Activated CD4-positive, alpha-beta T cell treated with anti-CD3 and anti-CD28 coated beads for 1 hour (primary cell): ENCODE measurements at places on chromosomes 2 and 18.

- no peak for DNase-seq
Observed at GRCh38 chr2:175981551-175981950, 20.5 kb downstream of the LNPK start.

DNA sequence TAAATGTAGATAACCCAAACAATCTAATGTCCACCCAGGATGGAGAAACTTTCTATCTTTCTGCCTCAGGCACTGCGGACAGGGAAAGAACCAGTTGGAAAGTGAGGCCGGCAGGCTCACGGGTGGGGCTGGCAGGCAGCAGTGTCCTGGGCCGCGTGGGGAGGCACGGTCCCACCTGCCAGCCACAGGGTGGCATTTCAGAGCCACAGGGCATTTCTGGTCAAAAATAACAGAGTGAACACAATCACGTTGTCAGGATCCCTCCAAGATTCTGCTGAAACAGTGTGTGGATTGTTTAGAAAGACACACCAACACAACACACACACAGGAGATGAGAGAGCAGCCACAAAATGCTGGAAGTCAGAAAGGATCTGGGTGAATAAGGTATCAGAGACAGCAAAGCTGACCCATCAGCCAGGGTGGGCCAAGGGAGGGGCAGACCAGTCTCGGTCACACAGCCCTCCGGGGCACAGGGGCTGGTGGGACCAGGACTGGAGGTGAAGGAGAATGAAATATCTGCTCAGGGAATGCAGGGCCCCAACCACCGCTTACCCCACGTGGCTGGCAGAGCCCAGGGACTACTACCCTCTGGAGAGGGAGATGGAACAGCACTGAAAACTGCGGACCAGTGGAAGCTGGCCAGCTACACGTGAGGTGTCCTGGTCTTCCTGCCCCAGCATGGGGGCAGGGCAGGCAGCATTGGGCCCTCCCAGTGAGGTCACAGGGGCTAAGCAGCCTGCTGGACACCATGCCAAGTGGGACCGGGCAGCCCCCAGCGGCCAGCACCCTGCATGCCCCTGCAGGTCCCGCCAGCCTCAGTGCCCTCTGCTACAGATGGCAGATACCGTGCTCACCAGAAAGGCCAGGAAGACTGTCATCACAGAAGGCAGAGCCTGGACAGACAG is 173.9 kb downstream of the HDAC4 start:
- no peak for DNase-seq

DNA sequence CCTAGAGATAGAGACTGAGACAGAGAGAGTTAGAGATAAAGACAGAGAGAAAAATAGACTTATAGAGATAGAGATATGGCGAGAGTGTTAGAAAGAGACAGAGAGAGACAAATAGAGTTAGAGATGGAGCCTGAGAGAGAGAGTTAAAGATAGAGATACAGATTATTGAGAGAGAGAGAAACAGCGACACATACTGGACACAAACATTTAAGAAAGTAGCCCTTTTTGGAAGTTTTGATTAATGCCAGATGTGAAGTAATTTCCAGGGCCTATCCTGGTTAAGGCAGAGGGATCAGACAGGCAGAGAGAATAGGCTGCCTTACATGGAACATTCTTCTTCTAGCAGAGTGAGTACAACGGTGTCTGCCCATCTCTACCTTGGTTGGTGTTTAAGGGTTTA is 311.6 kb upstream of the CDH7 start:
- DNase-seq: no peak

- DNase-seq: no peak
Observed at GRCh38 chr18:36633961-36634412, 194.8 kb downstream of the TPGS2 start.

DNA sequence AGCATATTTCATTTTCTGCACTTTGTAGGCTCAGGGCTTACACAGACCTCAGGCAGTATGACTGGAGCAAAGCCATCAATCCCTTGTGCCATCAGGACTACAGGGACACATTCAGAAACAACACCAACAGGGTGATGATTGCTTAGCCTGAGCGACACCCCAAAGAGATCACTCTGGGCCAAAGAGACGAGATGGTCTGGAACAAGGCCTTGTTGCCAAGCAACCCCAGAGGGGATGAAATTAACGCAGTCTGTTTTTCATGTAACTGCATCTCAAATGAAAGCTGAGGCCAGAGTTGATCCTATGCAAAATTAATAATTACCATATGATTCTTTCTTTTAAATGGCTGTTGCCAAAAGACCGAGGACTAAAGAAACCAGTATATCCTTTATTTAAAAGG is 20.2 kb upstream of the B3GNT2 start:
- no peak for DNase-seq

GRCh38 chr2:9264301-9264700 is 57.7 kb downstream of the ASAP2 start:
- DNase-seq: no peak

DNA sequence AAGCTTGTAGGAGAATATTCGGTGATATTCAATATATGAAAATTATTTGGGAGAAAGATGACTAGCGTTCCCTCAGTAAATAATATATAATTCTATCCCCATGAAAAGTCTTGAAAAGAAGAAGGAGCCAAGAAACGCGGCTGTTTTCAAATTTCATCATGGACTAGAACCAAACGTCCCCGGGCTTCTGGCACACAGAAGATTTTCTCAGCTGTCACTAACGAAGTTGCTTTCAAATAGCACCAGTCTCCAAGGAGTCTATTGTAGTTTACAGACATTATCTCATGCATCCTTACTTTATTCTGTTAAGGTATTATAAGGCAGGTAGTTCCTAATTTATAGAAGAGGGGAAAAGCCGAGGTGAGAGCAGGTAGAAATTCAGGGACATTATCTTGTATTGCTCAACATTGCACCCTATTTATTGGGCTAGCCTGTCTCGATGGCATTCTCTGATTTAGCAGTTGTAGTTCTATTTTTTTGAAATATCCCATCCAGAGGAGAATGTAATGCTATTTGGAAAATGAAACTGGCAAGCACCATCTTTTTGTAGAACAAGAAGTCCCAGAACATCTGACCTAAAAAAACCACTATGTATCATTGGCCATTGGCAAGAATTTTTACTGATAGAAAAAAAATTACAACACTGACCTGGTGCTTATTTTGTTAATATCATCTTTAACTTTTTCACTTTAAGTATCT is 198.1 kb upstream of the RASGRP3 start:
- DNase-seq: no peak

DNA sequence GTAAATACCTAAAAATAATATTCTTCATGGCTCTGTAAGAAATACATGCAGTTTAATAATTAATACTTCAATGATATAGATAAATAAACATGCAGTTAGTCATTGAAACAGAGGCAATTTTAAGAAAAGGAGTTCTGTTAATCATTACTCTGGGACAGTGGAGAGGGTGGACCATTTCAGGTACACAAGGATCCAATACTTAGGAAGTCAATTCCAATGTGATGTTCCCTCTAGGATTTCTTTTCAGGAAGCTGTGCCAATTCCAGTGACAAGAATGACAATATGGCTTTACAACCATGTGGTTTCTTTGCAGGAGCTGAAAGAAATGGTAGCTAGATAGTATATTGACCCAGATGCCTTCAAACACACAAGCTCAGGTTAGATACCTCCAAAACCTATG is 175.8 kb upstream of the NETO1 start:
- DNase-seq: no peak

DNA sequence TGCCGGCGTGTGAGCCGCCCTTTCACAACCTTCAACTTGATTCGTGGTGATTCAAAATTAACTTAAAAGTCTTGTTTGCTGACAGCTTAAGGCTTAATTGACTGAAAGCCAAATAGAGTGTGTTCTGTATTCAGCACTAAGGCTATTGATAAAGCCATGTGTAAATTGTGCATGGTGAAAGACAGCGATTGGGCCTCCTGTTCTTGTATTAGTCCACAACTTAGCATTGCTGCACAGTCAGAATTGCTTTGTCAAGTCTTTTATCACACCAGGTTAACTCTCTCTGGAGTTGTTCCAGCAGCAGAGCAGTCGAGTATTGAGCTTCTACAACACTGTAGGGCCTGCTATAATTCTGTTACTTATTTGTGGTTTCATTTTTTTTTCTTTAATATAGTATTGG is 210.1 kb downstream of the WDR7 start:
- no peak for DNase-seq

DNA sequence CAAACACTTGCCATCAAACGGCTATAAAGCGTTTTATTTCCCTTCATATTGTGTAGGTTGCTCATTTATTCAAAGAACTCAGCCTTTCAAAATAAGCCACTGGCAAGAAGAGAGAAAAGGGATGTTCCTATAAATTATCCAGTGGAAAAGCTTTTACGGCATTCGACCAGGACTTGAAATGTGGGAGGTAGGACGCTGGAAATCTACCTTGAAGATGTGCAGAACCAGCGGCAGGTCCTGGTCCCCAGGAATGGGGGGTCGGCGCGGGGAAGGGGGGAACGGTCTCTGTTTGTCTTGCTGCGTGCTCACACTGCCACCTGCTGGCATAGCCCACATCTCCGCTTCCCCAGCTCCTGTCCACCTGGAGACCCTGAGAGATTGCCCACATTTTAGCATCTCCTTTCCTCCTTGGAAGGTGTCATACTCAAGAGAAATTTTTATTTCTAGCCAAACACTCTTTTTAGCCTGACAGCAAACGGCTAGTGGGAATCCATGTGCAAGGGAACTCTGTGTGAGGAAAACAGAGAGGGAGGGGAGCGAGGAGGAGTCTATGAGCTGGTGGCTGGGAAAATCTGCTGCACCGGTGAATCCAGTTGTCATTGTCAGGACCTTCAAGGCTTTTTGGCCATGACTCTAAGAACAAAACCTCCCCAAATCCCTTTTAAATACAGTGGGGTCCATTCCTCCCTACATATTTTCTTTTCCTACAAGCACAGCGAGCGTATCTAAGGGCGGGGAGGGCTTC is 349.0 kb upstream of the PKDCC start:
- DNase-seq: no peak

GRCh38 chr2:49288902-49289700 is 134.8 kb upstream of the FSHR start:
- no peak for DNase-seq

GRCh38 chr2:218006741-218007140 is 3.9 kb upstream of the TNS1 start:
- no peak for DNase-seq

DNA sequence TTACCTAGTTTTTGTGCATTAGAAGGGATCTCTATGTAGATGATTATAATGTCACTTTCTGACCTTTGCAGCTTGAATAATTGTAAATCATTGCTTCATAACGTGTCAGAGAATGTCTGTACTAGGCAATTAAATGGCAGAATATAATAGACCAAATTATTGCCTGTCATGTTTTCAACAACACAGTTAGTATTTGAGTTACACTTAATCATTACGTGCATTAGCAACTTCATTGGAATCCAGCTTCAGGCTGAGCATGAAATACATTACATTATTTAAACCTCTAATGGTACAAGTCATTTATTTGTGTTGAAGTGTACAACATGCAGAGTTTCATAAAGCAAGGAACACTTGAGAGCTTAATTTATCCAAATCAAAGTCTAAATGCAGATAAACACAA is 48.0 kb downstream of the ZNF407 start:
- DNase-seq: no peak

GRCh38 chr2:66434679-66435548 is at the start of gene MEIS1:
Gene MEIS1, plus strand, starts transcription at chr2:66435125. Its CDS starts 732 bp downstream, at chr2:66435857.
- DNase-seq: no peak

DNA sequence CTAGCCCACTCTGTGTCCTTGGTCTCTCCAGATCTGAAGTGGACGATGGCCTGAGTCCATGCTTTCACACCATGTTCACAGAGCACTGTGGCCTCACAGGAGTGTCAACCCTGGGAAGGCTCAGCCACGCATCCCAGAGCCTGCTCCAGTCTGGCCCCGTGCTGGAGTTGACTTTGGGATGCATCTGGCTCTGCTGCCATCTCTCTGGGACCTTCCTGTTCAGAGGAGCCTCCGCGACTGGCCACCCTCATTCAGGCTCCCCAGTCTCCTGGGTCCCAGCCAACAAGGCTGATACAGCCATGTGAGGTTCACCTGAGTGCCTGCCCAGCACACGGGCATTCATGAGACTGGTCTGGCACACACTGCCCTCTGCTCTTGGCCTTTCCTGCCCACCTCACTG is 199.7 kb upstream of the RAB6C start:
- no peak for DNase-seq

DNA sequence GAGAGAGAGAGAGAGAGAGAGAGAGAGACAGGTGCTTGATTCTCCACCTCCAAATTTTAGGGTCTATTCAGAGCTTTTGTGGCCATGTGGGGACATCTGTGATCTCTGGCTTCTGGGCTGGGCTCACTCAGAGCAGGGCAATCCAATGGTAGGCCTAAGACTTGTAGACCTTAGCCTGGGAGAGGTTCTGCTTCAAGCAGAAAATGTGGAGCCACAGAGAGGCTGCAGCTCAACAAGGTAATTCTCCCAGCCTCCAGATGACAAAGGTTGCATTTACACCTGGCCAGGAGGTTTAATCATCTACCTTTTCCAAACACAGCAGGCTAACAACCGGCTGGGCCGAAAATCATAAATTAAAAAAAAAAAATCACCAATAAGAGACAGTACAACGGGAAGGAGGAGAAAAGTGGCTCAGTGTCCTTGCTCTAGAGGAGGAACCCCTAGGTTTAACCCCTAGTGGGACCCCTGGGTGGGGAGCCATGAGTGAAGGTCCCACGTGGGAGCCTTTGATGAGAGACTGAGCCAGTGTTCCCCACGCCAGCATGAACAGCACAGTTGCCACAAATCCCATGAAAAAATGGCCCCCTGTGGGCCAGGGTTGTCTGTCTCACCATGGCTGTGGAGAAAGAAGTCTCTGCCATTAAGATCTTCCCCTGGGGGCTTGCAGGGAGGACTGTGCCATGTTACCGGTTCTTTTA is 124.0 kb upstream of the GATA6 start:
- no peak for DNase-seq

GRCh38 chr18:42548493-42548892 is 567.0 kb downstream of the RIT2 start:
- DNase-seq: no peak

- no peak for DNase-seq
Observed at GRCh38 chr2:63092857-63093256, 42.2 kb downstream of the OTX1 start.

GRCh38 chr2:44844651-44845270 is 96.7 kb upstream of the SIX3 start:
- DNase-seq: no peak

DNA sequence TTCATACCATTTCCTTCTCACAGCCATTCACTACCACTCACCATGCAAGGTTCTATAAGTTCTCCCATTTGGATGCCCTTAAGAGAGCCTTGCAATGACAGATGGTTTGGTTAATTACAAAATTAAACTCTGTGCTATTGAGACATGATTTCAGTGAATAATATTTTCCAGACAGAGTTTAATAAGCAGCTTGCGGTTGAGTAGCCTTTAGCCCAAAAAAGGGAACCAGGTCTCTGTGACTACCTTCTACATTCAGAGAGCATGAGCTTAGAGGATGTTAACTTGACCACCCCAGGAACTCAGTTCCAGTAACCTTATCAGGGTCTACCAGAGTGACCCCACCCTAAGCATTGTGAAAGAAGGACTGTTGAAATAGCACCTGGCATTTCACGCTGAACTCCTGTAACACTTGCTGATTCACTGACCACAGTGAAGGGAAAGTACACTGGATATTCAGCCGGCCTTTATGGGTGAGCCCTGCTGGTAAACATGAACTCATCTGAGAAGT is 1173.1 kb upstream of the ZEB2 start:
- no peak for DNase-seq

- DNase-seq: no peak
Observed at GRCh38 chr2:212811921-212812320, 273.3 kb upstream of the ERBB4 start.
